NCI-H526 treated with DMSO at 0.1 percent for 48 hours (cell line): ENCODE measurements at places on chromosomes 3 and 15.
A peak's percentile ranks its signal among the peaks of the same experiment; 100 is the strongest.

DNA sequence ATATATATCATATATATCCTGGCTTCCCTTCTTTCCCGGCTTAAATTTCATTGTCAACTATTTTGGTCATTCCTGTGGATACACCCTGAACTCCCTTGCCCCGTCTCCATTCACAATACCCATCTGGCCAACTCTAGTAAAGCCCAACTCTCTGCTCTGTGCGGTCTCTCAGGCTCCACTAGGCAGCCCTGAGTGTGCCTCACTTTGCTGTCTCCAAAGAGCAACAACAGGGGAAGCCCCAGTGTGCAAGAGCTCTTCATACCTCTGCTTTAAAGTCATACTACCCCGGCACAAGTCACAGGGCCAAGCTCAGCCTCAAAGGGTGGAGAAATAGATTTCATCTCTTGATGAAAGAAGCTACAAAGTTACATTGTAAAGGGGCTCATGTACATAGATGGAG lies 18.9 kb upstream of the FEM1B start:
- no peak for DNase-seq

DNA sequence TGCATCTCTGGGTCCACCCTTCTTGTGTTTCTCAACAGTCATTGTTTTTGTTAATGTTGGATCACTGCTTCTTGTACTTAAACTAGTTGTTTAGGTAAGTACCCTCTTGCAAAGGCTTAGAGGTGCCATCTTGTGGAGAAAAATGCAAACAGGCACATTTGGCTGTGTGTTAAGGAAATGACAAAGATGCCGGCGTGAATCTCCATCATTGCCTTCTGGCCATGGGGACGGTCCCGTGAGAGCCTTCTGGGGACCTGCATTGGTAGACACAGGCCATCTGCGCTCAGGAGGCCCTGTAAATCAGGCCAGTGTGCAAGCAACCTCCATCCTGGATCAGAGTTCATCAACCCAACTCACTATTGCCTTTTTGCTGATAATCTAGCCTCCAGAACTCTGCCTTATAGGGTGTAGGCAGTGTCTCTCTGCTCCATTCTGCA lies 158.6 kb upstream of the NR2E3 start:
- peak; percentile 40 for DNase-seq

DNA sequence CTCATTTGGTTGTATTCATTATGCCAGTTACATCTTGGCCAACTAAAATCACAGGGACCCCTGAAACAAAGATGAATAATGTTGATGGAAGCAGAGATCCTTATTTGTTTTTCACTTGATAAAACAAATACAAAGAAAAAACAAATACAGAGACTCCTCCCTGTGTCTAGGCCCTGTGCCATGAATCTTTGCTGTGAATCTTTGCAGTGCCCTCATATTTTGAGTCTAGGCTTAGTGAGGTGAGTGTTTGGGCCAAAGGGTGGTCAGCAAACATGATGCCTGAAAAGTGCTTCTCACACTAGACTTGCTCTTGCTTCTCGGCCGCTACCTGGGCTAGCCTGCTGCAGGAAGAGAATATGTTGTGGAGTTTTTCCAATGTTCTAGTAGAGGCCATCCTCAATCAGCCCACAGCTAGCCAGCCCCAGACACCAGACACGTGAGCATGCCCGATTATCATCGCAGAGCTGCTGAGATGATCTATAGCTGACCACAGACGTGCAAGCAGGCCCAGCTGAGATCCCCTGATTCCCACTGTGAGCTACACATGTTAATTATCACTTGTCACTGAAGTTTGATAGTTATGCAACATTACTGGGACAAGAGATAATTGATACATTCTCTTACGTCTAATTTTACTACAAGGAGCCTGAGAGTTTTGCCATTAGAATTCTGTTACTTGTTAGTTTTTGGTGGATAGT lies 191.4 kb downstream of the THRB start:
- DNase-seq = no peak

GRCh38 chr15:72971766-72972165 lies 80.5 kb upstream of the NEO1 start:
- DNase-seq = no peak

GRCh38 chr3:123792473-123793201 lies 91.5 kb downstream of the MYLK start:
- DNase-seq = no peak

- no peak for DNase-seq
Observed at GRCh38 chr15:52158084-52158765, 33.0 kb downstream of the GNB5 start.

- no peak for DNase-seq
Observed at GRCh38 chr3:78177780-78178179, 1137.9 kb downstream of the ROBO2 start.

GRCh38 chr3:143309705-143310104 lies 190.1 kb downstream of the CHST2 start:
- no peak for DNase-seq

GRCh38 chr3:45204136-45204535 lies 22.0 kb downstream of the TMEM158 start:
- no peak for DNase-seq

- DNase-seq = peak; percentile 15
Observed at GRCh38 chr3:129343643-129344360, 65.1 kb downstream of the HMCES start.

DNA sequence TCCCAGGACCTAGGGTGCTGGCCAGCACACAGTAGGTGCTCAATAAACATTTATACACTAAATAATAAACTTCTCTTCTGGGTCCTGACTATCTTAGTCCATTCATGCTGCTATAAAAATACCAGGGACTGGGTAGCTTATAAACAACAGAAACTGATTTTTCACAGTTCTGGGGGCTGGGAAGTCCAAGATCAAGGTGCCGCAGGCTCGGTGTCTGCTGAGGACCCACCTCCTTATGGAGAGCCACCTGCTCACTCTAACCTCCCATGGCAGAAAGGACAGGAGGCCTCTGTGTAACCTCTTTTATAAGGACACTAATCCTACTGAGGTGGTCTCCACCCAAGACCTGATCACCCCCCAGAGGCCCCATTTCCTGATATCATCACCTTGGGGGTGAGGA lies 114.4 kb upstream of the IQSEC1 start:
- DNase-seq = no peak

DNA sequence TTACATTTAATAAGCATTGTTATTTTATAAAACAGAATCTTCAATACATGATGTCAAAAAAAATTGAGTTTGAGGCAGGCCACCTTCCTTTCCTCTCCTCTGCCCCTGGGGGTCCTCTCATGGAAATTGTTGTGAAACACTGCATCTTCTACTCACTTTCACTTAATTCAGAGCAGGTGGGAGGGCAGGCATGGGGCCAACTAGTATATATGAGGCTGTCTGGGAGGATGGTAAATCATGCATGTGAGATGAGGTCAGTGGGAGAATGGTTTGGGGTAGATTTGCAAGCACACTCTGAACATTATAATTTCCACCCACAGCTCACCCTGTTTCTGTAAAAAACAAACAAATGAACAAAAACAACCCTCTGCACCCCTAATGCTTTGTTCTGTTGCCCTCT lies 10.4 kb upstream of the CCDC14 start:
- no peak for DNase-seq

GRCh38 chr3:229183-229661 lies 32.7 kb downstream of the CHL1 start:
- no peak for DNase-seq

DNA sequence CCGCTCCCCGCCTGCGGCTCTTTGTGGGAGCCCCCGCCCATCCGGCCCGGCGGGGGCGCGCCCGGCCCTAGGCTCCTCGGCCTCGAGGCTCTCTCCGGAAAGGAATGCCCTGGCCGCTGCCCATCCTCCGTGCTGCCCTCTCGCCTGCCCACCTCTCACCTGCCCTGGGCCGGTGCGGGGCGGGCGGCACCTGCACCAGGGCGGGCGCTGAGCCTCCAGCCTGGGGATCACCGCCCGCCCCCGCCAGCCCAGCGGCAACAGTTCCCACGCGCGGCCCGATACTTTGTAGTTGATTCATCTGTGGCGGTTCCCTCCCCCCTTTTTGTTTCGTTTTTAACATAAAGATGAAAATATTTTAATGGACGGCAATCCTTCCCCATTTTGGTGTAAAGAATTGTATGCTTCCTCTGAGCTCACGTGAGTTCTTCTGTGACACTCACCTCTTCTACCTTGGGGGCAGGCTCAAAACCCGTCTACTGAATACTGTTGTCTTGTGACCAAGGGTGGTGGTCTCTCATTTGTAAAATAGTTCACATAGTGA lies 1.9 kb downstream of the KLF13 start:
- peak; percentile 29 for DNase-seq

DNA sequence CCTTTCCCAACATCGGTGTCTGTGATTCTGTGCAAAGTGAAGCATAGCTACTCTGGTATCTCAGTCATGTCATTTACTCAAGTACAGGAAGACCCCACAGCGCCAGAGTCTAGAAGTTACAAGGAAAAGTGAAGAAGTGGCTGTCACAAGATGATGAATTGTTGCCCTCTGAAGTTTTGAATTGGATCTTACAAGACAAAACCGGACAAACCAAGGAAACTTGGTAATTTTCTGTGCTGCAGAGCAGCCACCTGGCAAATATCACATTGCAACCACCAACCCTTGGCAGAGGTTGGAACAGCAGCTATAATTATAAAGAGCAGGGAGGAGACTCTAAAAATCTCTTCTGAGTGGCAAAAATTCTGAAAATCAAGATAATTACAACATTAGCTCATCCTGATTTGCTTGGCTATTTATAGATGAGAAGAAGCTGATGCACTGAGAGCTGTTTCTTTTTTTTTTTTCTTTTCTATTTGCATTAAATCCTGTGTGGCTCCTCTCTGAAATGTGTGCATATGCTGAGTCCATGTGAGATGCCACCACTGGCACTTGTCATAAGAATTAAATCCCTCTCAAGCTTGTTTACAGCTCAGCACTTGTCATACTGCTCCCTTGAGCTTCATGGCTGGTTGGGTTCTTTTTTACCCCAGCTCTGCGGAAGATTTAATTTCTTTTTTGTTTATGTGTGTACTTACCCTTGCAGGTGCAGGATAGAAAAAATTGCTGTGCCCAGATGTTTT lies 68.0 kb upstream of the MNS1 start:
- DNase-seq = peak; percentile 8

GRCh38 chr15:68704496-68705021 lies 116.1 kb downstream of the ANP32A start:
- no peak for DNase-seq

DNA sequence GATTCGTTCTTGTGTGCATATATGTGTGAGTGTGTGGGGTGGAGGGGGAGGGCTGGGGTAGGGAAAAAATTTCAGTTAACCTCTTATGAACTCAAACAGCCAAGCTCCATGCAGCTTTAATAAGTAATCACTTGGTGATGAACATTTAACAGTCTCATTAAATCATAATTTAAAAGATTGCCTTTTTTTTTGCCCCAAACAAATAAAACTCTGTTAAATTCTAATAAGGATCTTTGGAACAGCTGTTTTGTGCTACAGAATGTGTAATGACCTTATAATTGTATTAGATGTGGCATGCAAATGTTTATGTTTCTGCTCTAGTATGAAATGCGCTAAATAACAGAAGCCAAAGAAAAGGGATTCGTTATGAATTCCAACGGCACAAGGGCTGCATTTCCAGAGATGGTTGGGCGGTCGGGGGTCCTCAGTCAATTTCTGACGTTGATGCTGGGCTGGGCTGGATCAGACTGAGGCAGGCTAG lies 80.0 kb upstream of the RORA start:
- peak; percentile 13 for DNase-seq

- no peak for DNase-seq
Observed at GRCh38 chr15:91695799-91696198, 157.7 kb upstream of the SLCO3A1 start.
